ENCODE measurements at places on chromosomes 4 and X. TPM values are rescaled to one million over a fixed set of nuclear protein-coding genes. Genes with fewer than 3 reads are reported as not detected.

- no peak for DNase-seq
Measured at GRCh38 chrX:138011468-138011867, 445.5 kb downstream of the ZIC3 start.

GRCh38 chrX:72117636-72118210 is 14.0 kb downstream of the RTL5 start:
- no peak for DNase-seq

The DCHS2 gene
- not detected for polyA plus RNA-seq

The VCX3A gene
- not detected for polyA plus RNA-seq

The CTPS2 gene
- 9.5 TPM for polyA plus RNA-seq

GRCh38 chr4:118348886-118349285 is 3.9 kb downstream of the PRSS12 start:
- no peak for DNase-seq

The GPR143 gene
- 0.05 TPM for polyA plus RNA-seq

The FREM3 gene
- not detected for polyA plus RNA-seq

The SMIM14 gene
- 48.0 TPM for polyA plus RNA-seq

- DNase-seq: no peak
Measured at GRCh38 chrX:69280933-69281332, 115.7 kb upstream of the PJA1 start.

DNA sequence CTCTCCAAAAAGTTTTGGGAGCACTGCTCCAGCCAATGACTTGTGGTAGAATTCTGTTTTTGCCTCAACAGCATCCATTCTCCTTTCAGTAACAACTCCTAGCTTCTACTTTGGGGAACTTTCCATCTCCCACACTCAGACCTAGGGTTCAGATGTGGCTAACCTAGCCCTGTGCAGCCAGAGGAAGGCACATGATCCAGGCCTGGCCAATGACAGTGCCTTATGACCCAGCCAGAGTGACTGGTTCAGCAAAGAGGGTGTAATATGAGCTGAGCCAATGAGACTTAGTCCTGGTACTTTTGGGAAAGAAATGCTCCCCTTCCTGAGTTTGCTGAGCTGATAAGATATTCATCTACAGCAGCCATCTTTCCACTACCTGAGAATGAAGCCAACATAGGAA is 5.4 kb upstream of the USP46 start:
- no peak for DNase-seq

All from AG04450 (cell line).